ENCODE measurements at places on chromosomes 7 and 10.

DNA sequence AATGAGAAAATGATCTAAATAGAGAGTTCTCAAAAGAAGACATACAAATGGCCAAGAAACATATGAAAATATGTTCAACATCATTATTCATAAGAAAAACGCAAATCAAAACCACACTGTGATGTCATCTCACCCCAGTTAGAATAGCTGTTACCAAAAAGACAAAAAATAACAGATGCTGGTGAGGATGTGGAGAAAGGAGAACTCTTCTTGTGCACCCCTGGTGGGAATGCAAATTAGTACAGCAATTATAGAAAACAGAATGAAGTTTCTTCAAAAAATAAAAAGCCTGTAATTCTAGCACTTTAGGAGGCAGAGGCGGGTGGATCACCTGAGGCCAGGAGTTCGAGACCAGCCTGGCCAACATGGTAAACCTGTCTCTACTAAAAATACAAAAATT is 199.3 kb downstream of the PARD3 start:
- DNase-seq = no peak

GRCh38 chr7:128055637-128056036 is 24.4 kb upstream of the LRRC4 start:
- no peak for DNase-seq

- no peak for DNase-seq
Observed at GRCh38 chr7:151482883-151483710, 36.6 kb downstream of the RHEB start.

DNA sequence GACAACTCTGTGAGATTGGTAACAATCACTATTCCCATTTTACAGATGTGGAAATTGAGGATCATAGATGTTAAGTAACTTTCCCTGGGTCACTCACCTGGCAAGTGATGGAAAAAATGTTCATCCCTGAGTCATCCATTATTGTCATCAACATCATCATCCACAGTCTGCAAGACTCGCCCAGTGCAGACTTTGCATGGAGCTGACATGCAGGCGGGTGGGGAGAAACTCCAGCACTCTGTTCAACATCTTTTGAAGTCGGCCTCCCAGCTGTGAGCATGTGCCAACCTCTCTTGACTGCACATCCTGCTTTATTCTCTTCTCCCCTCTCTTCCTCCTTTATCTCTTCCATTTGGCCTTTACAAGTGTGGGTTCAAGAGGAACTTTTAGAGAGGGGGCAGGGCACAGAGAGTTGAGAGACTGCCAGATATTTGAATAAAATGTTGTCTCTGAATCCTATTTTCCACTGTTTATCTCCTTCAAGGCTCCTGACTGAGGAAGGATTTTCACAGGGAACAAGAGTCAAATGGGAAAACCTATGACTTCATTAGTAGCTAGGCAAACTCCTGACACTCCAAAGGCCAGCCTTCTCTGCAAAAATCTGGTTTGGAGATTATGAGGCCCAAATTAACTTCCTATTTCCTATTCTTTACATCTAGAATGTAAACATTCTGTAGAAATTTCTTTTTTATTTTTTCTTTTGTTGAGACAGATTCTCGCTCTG is 283.7 kb upstream of the PODXL start:
- DNase-seq = no peak

- DNase-seq = no peak
Observed at GRCh38 chr10:97882142-97883091, 32.8 kb downstream of the GOLGA7B start.

DNA sequence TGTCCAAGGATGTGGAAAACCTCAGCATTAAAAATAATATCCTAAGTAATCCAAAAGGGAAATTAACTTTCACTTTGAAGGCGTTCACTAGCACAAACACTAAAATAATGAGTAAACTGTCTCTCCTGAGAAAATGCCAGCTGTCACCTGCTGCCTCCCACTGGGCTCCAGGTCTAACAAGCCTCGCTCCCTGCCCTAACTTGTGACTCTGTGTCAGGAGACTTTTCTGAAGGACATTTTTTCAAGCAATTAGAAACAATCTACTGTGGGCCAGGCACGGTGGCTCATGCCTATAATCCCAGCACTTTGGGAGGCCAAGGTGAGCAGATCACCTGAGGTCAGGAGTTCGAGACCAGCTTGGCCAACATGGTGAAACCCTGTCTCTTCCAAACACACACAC is 72.8 kb upstream of the GLCCI1 start:
- DNase-seq = no peak

GRCh38 chr10:43971981-43972380 is 323.3 kb upstream of the ZNF32 start:
- no peak for DNase-seq

DNA sequence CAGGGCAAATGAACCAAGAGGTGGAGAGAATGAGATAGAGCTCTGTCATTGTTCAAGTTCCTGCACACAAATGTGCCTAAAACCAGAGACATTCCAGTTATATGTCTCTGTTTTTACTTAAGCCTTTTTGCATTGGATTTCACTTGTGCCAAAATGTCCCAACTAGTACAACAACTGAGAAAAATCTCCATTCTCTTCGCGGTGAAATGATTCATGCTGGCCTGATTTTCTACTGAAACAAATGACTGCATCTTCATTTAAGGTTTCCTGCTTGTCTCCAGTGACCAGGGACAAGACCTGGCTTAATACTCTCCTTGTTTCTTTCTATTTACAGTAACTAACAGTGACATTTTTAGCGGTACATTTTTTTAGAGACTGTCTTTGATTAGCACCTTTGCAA is 714.9 kb downstream of the KCNMA1 start:
- DNase-seq = no peak

GRCh38 chr10:124073978-124074377 is 19.4 kb downstream of the CHST15 start:
- DNase-seq = no peak

DNA sequence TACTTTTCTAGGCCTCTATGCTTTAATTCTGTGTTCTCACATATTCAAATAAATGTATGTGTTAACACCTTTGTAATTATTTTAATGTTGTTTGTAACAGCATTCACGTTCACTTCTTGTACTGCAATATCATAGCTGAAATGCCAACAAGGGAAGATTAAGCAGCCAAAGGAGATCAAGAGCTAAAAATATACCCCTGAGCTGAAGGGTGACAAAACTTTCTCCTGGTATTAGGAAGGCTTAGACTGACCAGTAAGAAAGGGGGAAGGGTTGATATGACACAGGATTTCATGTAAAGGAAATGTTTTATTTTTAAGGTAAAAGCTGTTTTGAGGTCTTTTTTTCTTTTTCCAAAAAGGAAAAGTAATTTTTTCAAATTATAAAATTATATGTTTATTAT is 40.4 kb upstream of the VDAC2 start:
- no peak for DNase-seq

DNA sequence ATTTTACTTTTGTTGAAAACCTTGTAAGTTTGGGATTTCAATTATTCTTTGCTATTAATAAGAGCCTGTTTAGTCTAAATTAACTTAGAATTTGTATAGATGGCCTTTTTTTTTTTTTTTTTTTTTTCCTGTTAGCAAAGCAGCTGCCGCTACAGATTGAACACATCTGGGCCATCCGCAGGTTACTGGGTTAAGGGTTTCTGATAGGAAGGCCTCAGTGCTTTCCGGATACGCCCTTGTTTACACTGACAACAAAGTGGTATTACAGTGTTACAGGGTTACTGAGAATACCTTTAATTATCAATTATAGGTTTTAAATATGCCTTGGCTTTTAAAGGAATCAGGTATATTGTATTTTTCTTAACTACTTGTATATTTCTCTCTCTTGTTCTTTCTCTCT is 76.8 kb downstream of the PTN start:
- DNase-seq = no peak

DNA sequence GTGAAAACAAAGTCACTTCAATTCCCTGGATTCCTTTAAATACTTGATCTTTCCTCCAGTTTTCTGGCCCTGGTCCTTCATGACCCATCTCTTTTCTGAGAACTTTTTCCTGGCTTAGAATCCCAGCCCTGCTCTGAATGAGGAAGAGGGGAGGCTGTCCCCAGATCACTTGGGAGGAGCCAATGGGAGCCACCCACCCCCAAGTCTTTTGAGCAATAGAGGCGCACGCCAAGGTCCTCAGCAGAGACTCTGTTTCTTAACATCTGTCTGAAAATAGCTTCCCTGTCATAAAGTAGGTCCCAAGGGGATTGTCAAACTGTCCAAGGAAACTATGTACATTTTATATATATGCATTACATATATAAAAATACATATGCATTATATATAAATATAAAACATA is 126.8 kb downstream of the ADRA2A start:
- no peak for DNase-seq
